Gastroesophageal sphincter (tissue), 4 donors: ENCODE measurements at places on chromosomes 16 and 17. TPM values are rescaled to one million over a fixed set of nuclear protein-coding genes. Genes with fewer than 3 reads are reported as not detected.

PLD2 gene
- 10.2 TPM for total RNA-seq

KRTAP4-3 gene
- total RNA-seq, result not detected

ACSM2A gene
- not detected for total RNA-seq

CCNF gene
- 1.3 TPM for total RNA-seq

PPL gene
- 53.7 TPM for total RNA-seq

PAGR1 gene
- 20.8 TPM for total RNA-seq

KRT36 gene
- not detected for total RNA-seq
